ENCODE measurements at places on chromosomes 7 and 10. TPM values are rescaled to one million over a fixed set of nuclear protein-coding genes. Genes with fewer than 3 reads are reported as not detected.

Gene PLAU
- total RNA-seq: 122 TPM

Gene LRRC4
- total RNA-seq: 1.0 TPM

Gene SCIN
- 0.49 TPM for total RNA-seq

Gene OR2A42
- under 0.01 TPM for total RNA-seq

Gene KIFBP
- total RNA-seq: 18.4 TPM

Gene CTNNA3
- total RNA-seq: not detected

Gene GIMAP7
- not detected for total RNA-seq

Gene CYP3A7
- total RNA-seq: not detected

Gene PAX4
- not detected for total RNA-seq

Gene LRIT1
- total RNA-seq: not detected

Gene AKR1C4
- total RNA-seq: not detected

Gene C10orf67
- under 0.01 TPM for total RNA-seq

Gene PALD1
- total RNA-seq: 3.9 TPM

Gene OR2A7
- 1.1 TPM for total RNA-seq

Gene CALCR
- not detected for total RNA-seq

Gene SYT15B
- total RNA-seq: 2.6 TPM

Gene LLCFC1
- not detected for total RNA-seq

Gene FBH1
- total RNA-seq: 49.1 TPM

Gene NAT16
- not detected for total RNA-seq

Gene PLCE1
- 5.2 TPM for total RNA-seq

Gene ZNF679
- total RNA-seq: not detected

Gene TRPV6
- not detected for total RNA-seq

Gene LIPK
- total RNA-seq: not detected

Gene CRPPA
- 0.65 TPM for total RNA-seq

Gene ACTL6B
- total RNA-seq: not detected

Gene UPK3B
- total RNA-seq: 0.98 TPM

Gene VWDE
- 0.38 TPM for total RNA-seq
